Activated CD4-positive, alpha-beta T cell treated with anti-CD3 and anti-CD28 coated beads for 24 hours (primary cell): ENCODE measurements at places on chromosomes 3 and 15.
A peak's percentile ranks its signal among the peaks of the same experiment; 100 is the strongest.

- DNase-seq: no peak
Observed at GRCh38 chr3:147152476-147152875, 253.9 kb downstream of the ZIC4 start.

DNA sequence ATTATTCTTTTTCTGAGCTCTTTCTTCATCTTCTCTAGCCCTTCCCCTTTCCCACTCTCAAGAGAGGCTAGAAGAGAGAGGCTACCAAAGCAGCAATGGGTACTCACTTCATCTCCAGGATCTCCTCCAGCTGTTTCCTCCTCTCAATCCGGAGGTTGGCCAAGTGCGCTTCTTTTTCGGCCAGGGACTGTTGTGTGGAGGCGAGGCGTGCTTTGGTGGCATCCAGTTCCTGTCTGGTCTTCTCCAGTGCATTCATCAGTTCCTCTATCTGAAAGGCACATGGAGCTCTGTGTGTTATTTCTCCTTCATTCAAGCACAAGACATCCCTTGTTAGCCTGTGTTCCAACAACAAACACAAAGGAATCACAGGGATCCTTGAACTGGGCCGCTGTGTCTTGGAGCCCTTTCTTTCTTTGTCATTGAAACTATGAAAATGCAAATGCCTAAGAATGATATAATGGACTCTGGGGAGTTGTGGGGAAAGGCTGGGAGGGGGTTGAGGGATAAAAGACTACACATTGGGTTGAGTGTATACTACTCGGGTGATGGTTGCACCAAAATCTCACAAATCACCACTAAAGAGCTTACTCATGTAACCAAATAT is 401.3 kb upstream of the WNT5A start:
- no peak for DNase-seq

DNA sequence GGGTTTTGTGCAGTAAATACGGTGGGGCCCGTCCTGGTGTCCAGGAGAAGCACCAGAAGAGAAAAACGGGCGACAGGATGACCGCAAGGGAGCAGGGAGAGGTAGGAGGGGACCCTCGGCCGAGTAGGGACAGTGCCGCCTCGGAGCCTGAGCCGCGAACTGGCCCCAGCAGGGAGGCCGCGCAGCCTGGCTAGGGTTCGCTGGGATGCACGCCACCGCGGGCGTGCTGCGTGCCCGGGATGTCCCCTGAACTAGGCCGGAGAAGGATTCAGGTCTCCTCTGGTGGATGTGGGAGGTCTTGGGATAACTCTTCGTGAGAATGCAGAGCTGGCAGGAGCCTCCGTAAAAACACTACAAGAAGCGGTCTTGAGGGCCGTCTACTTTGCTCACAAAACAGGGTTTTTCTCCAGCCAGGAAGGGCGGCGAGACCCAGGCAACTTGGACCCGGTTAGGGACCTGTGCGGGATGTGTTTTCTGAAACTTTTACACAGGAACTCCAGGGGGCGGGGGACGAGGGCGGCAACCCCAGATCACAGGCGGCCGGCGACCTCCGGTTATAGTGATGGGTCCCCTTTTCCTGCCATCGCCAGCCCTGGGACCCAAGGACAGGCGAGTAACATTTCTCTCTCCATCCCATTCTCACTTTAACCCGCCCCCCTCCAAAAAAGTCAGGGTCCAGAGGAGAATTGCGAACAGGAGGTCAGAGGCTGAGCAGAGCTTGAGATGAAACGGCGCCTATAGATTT is 35.5 kb downstream of the NR2F2 start:
- no peak for DNase-seq

DNA sequence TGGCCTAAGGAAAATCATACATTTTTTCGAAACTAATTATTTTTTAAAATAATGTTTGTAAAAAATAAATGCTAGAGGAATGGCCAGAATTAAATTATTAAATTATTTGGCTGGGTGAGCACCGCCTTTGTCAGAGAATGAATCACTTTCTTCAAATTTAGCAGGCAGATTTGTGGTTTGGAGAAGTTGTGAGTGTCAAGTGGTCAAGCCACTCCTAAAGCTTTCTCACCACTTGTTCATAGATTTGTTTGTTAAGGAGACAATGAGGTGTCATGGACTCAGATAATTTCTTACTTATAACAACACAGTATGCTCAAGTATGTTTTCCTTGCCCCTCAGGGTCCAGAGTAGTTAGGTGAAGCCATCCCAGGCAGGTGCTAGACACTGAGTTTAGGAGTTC is 196.2 kb downstream of the TUSC7 start:
- DNase-seq: no peak

- DNase-seq: no peak
Observed at GRCh38 chr3:140403608-140404007, 274.3 kb upstream of the TRIM42 start.

- no peak for DNase-seq
Observed at GRCh38 chr3:132001036-132001435, 33.8 kb downstream of the CPNE4 start.

GRCh38 chr15:66323312-66323928 is 30.1 kb downstream of the DIS3L start:
- DNase-seq: no peak

GRCh38 chr3:101065962-101066361 is 72.7 kb upstream of the ABI3BP start:
- no peak for DNase-seq

- DNase-seq: no peak
Observed at GRCh38 chr3:17136136-17136721, 251.5 kb downstream of the PLCL2 start.

DNA sequence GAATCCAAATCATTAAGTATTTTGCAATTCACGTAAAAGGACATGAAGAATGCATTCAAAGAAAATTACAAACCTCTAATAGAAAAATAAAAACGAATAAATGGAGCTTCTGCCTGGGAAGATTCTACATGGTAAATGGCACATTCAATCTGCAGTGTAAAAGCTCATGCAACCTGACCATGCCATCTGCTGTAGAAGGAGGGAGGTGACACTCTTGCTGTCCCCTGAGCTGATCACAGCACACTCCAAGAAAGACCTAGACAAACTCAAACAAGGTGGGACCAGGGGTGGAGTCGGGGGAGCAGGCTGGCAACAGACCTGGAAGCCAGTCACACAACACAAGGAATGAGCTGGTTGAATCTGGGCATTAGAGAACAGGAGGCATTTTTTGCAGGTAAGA is 101.8 kb downstream of the BDH1 start:
- no peak for DNase-seq

GRCh38 chr3:149975919-149976318 is 5.2 kb upstream of the PFN2 start:
- DNase-seq: no peak

GRCh38 chr3:133927540-133928066 is 31.9 kb upstream of the RAB6B start:
- peak; percentile 56 for DNase-seq

DNA sequence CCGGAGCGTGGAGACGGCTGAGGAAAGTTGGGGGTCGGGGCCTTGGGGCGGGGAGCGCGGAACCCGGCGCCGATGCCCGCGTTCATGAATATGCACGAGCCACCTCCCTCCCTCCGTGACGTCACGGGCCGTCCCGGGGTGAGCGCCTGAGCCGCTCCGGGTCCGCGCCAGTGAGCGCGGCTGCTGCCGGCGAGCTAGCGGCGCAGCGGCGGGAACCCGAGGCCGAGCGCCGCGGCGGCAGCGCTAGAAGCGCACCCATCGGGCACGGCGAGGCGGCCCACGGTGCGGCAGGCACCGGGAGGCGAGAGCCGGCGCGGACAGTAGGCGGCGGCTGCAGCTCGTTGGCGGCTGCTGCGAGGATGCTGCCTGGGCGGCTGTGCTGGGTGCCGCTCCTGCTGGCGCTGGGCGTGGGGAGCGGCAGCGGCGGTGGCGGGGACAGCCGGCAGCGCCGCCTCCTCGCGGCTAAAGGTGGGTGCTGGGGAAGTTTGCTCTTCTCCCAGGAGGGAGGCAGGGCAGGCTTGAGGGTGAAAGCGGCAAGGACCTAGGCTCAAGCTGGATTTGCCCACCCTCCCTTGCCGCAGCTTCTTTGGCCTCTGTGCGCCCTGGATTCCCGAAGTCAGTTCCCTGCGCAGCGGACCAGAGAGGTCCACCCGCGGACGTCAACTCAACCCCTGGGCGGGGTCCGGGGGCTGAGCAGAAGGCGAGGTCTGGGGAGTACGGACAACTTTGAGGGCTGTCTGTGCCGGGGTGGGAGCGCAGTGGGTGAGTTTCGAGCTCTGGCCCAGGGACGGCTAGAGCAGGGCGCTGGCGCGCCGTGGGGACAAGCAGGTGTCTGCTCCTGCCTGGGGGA is at the start of gene CLSTN2:
Gene CLSTN2 (plus strand): TSS at position 170 of the 850 bp plus-strand sequence.
- no peak for DNase-seq

- no peak for DNase-seq
Observed at GRCh38 chr15:83422081-83422480, 25.1 kb upstream of the SH3GL3 start.

DNA sequence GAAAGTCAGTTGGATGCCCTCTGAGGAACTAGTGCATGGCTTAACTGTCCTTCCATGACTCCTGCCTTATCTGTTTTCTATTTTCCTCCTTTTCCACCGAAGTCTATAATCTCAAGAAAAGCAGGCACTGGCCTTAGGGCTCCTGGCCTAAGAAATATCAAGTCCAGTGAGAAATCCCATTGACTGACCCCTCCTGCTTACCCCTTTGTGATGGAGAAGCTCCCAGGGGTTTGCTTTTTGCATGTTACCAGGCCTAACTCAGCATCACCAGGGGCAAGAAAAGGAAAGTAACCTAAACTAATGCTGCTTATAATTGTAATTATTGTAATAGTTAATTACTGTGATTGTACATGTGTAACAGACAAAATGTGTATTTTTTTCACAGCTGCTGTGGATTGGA is 21.7 kb downstream of the CCR3 start:
- no peak for DNase-seq

GRCh38 chr3:37189109-37189508 is 14.7 kb upstream of the LRRFIP2 start:
- DNase-seq: no peak

- no peak for DNase-seq
Observed at GRCh38 chr3:48440590-48440958, 517 bp downstream of the TMA7 start.

DNA sequence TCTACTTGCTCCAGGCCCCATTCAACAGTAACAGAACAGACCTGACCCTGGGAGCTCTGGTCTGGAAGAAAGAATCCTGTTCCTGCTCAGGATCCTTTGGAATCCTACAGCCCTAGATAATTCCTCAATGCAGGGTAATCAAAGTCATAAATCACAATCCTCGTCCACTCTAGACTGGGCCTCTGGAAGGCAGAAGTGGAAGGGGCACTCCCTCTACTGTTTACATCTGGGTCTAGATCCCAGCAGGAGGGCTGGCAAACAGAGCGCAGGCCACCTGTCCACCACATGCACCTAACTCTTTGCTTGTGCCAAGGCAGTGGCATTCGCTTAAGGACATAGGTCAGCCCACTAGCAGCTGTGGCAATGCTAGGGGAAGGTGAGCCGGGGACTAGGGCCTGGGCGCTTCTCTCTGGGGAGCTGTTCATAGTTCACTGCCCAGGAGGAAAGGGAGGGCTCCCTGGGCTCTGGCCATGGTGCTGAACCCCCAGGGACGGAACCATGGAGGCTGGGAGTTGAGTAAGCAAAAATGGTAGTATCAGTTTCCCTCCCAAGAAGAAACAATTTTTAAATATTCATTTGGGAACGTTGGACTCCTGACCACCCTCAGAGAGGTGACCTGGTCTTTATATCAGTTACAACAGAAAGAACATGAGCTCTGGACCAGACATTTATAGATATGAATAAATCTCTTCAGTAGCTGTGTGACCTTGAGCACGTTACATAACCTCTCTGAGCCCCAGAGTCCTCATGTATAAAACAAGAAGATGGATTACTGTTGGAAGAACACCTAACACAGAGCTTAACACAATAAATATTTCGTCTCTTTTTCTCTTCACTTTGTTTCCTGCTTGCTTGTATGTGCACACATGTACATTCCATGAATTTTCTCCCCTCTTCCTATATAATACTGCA is 90.2 kb downstream of the NTRK3 start:
- DNase-seq: no peak

DNA sequence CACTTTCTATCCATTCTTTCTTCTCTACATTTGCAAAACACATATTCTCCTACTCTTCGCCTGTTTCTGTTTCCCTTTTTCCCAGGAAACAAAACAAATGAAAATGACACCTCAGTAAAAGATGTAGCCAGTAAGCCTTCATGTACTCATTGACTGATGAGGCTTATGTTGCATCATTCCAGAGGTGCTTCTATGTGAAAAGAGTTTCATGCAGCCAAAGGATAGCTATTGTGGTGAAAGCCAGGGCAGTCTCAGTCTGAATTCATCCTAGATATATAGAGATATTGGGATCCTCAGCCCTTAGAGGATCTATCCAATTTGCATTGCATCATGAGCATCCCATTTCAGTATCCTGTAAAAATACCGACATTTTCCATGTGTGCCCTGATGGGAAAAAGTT is 267.3 kb downstream of the GAP43 start:
- DNase-seq: no peak

GRCh38 chr15:44596511-44597010 is 59.6 kb downstream of the EIF3J start:
- DNase-seq: no peak

- DNase-seq: no peak
Observed at GRCh38 chr3:190272747-190273146, 49.5 kb downstream of the CLDN1 start.

- DNase-seq: no peak
Observed at GRCh38 chr3:131427226-131427625, 45.7 kb downstream of the NUDT16 start.

GRCh38 chr15:69758291-69758771 is 305.7 kb downstream of the RPLP1 start:
- DNase-seq: no peak

GRCh38 chr15:52362497-52362896 is 66.9 kb upstream of the MYO5C start:
- no peak for DNase-seq
